ENCODE measurements at places on chromosomes 4 and X. TPM values are rescaled to one million over a fixed set of nuclear protein-coding genes. Genes with fewer than 3 reads are reported as not detected.

The VCX2 gene
- not detected for total RNA-seq

The INTU gene
- 4.8 TPM for total RNA-seq

The GPR143 gene
- total RNA-seq = 0.64 TPM

The HERC3 gene
- 33.4 TPM for total RNA-seq

The HTRA3 gene
- total RNA-seq = 0.14 TPM

The TLR10 gene
- under 0.01 TPM for total RNA-seq

The SULT1B1 gene
- under 0.01 TPM for total RNA-seq

The OTUD6A gene
- not detected for total RNA-seq

The F8A2 gene
- not detected for total RNA-seq

The CYSLTR1 gene
- total RNA-seq = under 0.01 TPM

The F8 gene
- 0.34 TPM for total RNA-seq

The PNMA6F gene
- total RNA-seq = not detected

The SPANXN3 gene
- total RNA-seq = not detected

The RTL5 gene
- under 0.01 TPM for total RNA-seq

The IL21 gene
- not detected for total RNA-seq

The MTTP gene
- total RNA-seq = under 0.01 TPM

The ZNF732 gene
- total RNA-seq = 0.68 TPM

The ZCCHC18 gene
- not detected for total RNA-seq

The SPIN2A gene
- total RNA-seq = under 0.01 TPM

The CT45A3 gene
- not detected for total RNA-seq

The CASK gene
- 142 TPM for total RNA-seq

The TIMM8A gene
- 12.1 TPM for total RNA-seq

The ARFIP1 gene
- total RNA-seq = 48.4 TPM

The SOD3 gene
- total RNA-seq = not detected

The ARHGAP36 gene
- not detected for total RNA-seq

The COX7B2 gene
- total RNA-seq = not detected

The FAM47E gene
- 0.34 TPM for total RNA-seq

The SUPT20HL1 gene
- not detected for total RNA-seq

The TRIML1 gene
- total RNA-seq = not detected

The MXRA5 gene
- total RNA-seq = 0.34 TPM

The GNRHR gene
- under 0.01 TPM for total RNA-seq
